ENCODE measurements at places on chromosomes 6 and 20.
A peak's percentile ranks its signal among the peaks of the same experiment; 100 is the strongest.

GRCh38 chr6:89944181-89944755, 50.0 kb downstream of the GJA10 start:
- no peak for DNase-seq

DNA sequence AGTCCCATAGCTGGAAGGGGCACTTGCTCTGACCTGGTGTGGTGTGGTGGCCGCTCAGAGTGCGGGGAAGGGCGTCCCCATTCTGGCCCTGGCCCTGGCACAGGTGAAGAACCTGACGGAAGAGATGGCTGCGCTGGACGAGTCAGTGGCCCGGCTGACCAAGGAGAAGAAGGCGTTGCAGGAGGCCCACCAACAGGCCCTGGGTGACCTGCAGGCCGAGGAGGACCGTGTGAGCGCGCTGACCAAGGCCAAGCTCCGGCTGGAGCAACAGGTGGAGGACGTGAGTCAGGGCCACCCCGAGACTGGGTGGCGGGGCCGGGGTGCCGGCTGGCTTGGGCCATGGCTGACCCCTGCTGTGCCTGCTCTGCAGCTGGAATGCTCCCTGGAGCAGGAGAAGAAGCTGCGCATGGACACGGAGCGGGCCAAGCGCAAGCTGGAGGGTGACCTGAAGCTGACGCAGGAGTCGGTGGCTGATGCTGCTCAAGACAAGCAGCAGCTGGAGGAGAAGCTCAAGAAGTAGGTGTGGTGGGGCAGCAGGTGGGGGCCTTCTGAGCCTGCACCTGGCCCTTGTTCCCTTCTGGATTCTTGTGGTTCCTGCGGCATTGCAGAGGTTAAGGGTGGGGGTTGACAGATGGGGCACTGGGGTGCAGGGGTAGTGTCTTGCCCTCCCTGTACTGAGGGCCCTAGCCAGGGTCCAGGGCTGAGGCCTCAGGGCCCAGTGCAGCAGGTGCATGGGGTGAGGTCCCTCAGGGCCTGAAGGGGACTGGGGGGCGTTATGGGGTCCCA, 40.8 kb downstream of the MYH7B start:
- DNase-seq, result no peak

DNA sequence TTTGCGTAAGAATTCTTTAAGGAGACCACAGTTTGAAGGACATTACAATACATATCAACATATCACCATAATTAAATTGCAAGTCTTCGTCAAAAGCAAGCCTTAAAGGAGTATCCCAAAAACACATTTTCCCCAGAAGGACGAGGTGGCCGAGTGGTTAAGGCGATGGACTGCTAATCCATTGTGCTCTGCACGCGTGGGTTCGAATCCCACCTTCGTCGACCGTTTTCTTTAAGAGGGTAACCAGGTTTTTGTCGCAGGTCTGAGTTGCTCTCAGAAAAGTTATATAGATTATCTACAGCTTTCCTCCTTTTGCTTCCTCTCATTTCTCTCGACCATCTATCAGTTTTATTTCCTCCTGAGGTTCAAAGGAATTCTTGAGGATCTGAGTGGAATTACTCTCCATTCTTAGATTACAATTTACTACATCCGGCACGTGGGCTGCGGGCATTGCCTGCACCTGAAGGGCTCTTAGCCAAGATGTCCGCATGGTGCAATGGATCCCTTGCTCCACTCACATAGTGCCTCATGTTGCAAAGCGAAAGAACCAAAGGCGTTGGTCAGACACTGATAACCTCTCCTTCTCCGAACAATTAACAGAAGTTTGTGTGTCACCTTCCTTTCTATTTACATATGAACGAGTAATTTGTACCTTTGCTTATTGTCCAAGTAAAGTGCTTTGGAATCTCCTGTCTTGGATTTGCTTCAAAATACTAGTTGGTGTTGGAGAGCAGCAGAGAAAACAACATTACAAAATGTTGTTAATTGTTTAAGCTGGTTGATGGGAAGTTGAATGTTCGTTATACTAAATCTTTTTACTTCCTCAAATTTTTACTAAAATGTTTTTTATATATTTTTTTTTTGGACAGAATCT, 14.0 kb downstream of the POM121L2 start:
- peak; percentile 60 for DNase-seq

DNA sequence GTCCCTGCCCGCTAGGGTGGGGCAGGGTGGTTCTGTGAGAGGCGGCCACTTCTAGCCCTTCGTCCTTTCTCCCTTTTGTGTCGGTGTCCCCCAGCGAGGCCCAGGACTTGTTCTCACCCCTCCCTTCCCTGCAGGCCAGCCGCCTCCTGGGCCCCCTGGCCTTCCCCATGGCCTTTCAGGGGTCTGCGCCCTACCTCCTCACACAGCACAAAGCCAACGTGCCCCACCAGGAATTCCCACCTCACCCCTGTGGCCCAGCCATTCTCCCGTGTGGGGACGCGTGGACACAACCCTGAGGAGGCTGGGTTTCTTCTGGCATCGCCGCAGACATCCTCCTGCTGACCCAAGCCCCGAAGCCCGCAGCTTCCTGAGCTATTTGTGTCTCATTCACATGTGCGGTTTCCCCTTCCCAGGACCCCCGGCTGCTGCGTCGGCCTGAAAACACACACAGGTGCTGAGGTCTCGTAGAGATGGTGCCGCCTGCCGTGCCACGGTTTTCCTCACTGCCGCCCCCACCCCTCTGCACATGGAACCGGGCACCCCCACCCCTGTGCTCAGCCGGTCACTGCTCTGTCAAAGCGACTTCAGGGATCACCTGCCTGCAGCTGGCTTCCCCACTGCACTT, 375.8 kb downstream of the CDH4 start:
- no peak for DNase-seq

GRCh38 chr6:63448229-63448628, 124.1 kb upstream of the LOC128125822 start:
- no peak for DNase-seq

GRCh38 chr6:157254538-157254937, 68.8 kb downstream of the TMEM242 start:
- DNase-seq, result no peak

- DNase-seq, result no peak
These were observed 172.1 kb upstream of the ARG1 start for GRCh38 chr6:131400779-131401496.

GRCh38 chr20:15806105-15806504, 767.1 kb downstream of the KIF16B start:
- DNase-seq, result no peak

DNA sequence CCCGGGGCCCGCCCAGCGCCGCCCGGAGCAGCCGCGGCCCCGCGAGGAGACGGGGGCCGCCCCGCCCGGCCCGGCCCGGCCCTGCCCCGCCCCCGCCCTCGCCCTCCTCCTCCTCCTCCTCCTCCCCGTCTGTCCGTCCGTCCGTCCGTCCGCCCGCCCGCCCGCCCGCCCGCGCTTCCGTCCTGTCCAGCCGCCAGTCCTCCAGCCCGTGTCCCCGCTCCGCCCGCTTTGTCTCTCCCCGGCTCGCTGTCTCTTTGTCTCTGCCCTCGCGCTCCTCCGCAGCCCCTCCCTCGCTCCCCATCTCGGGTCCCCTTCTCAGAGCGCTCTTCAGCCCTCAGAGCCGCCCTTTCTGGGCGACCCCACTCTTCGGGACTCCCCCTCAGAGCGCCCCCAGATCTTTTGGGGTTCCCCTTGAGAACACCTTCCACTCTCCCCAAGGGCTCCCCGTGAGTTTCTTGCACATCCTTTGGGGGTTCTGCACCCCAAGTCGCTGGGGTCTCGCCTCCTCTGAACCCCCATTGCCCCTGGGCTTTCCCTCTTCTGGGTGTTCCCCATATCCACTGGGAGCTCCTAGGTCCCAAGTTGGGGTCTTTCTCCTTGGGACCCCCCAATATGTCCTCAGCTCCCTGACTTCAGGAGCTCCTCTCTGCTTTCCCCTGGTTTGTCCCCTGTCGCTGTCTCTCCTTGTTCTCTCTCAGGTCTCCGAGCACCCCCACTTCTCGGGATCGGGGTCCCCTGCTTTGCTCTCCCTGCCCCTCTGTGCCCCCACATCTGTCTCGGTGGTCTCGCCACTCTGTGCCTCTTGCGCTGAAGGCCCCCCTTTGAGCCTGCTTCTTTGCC, 79.5 kb upstream of the MYL9 start:
- DNase-seq, result peak; percentile 61
